Activated gamma-delta T cell treated with anti-CD3 and anti-CD28 coated beads, Interleukin-2, amount 50 U/mL, for 16 hours (primary cell): ENCODE measurements at places on chromosomes 4 and X.

DNA sequence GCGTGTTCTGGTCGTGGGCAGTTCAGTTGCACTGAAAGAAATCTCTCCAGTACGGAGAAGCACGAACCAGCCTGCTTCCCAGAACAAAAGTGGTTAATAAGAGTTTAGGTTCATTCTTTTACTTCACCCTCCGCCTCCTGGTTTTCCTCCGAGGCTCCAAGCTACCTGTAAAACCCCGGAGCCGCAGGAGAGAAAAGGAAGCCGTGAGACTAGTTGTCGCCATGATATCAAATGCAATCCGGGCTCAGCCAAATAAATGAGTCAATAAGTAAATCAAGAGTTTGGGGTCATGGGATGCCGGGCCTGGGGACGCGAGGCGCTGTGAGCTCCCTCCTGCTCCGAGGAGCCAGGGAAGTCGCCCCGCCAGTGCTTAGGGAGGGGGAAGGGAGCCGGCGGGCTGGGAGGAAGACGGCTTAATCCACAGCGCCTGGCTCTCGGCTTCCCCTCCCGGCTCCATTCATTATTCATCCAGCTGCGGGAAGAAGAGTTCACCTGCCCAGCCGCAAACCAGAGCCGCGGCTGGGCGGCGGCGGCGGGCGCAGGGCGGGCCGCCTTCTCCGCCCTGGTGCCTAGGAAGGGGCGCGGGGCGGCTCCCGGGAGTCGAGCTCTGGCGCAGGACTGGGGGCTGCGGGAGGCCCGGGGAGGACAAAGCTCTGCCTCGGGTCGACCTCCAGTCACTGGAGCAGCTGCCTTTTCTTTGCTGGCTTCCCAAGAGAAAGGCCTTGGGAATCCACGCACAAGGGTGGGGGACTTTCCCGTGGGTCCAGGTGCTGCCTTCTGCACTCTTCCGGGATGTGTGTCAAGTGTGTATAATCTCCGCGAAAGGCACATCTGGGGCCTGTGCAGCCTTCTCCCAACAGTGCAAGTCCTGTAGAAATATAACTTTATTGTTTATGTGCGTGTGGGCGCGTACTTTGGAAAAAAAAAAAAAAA lies 1.7 kb downstream of the FRAS1 start:
- DNase-seq: no peak

- DNase-seq: no peak
These were observed 15.4 kb upstream of the ADH1B start for GRCh38 chr4:99336553-99336952.

- no peak for DNase-seq
These were observed 781.2 kb upstream of the DIAPH2 start for GRCh38 chrX:95903490-95903889.

DNA sequence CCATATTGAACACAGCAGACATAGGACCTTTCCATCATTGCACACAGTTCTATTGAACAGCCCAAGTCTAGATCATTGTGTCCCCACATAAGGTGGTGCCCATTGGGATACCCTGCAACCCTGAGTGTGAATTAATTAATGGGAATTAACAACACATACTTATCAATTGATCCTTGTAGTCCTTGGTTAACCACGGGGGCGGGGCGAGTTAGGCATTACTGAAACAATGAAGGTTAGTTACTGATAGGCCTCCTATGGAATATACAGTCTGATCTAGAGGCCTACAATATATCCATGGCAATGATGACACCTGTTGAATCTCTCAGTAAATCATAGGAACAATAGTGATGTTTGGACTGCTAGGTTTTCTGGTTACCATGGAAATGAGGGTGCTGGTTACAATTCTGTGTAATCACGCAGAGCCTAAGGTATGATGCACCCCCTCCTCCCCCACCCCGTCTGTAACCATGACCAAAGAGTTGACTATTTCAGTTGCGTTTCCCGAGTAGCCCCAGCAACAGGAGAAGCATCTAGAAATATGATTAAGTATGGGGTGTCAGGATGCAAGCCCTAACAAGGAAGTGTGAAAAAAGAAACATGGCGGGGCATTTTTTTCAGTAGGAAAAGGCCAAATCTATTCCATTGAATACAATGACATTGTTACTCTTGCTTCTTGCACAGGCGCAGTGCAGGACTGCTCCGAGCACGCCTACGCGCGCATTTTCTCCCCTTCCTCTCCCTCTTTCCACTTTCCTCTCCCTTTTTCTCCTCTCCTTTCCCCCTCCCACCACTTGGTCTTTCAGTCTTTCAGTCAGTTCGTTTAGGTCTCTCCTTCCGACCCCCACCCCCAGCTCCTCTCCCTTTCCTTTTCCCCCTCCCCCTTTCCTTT lies 677 bp upstream of the NONO start:
- peak; percentile 5 for DNase-seq

DNA sequence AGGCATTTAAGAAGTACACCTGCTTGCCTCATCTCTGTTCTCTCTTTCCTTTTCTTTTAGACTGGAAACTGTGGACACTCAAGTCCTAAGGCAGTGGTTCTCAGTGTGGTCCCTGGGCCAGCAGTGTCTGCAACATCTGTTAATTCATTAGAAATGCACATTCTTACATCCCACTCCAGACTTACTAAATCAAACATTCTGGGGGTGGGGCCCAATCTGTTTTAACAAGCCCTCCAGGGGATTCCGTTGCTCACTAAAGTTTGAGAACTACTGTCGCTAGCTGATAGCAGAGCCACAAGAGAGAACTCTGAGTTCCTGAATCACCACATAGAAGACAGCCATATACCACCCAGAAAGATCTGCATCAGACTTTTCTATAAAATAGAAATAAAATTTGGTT lies 430.6 kb downstream of the BCOR start:
- no peak for DNase-seq

- no peak for DNase-seq
These were observed 18.8 kb upstream of the CENPU start for GRCh38 chr4:184752496-184753275.

- DNase-seq: no peak
These were observed 108.7 kb upstream of the FUNDC1 start for GRCh38 chrX:44651358-44651757.
